Liver (tissue), 10 donors: ENCODE measurements at places on chromosomes 12 and 14.

- DNase-seq: no peak
Observed at GRCh38 chr12:26872625-26873024, 39.6 kb upstream of the ITPR2 start.

DNA sequence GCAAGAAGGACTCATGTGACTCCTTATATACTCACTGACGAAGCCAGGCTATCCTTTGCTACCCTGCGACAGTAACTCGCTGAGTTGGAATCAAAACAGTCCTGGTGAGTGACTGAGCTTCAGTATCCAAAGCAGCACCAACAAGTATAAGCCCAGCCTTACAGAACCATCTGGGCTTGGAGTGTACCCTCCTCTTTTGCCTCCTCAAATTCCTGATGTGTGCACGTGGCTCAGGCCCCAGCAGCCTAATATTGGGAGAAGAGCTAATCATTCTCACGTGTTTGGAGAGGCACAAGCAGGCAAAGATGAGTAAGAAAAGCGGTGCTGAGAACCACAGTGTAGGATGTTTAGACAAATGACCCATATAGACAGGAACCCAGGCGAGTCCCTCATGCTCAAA is 34.4 kb downstream of the PPTC7 start:
- no peak for DNase-seq

DNA sequence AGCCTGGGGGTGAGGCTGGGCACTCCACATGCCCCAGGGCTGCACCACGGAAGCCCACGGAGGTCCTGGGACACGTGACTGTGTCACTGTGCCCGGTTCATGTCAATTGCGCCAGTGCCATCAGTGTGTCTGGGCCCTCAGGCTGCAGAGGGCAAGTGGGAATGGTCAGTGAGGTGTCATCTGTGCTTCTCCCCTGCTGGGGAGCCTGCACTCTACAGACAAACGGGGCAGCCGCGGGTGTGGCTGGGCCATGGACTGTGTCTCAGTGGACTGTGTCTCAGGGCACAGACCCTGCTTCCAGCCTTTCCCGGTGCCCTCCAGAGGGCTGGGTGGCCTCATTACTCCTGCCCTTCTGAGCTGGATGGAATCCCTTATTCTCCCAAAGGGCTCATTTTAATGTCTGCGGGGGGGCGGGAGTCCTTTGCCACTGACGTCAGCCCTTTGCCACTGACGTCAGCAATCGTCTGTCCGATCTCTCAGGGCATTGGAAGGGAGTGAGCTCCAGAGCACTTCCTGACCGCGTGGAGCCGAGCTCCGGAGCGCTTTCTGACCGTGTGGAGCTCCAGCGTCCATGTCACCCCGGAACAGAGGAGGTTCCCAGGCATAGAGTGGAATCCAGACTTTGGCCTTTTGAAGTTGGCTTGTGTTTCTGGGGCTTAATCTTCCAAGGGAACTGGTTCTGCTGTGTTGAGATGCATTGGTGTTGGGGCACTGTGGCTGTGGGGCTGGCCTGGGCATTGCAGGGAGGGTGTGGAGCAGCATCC is 72.4 kb downstream of the ADGRD1 start:
- no peak for DNase-seq

DNA sequence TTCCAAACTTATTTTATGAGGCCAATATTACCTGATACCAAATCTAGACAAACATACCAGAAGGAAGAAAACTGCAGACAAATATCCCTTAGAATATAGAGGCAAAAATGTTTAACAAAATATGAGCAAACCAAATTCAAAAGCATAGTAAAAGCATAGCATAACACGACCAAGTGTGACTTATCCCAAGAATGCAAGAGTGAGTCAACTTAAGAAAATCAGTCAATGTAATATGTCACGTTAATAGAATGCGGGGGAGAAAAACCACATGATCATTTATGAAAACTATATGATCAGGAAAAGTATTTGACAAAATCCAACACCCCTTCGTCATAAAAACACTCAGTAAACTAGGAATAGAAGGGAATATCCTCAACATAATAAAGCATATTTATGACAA is 217.3 kb downstream of the ADGRD1 start:
- DNase-seq: no peak

DNA sequence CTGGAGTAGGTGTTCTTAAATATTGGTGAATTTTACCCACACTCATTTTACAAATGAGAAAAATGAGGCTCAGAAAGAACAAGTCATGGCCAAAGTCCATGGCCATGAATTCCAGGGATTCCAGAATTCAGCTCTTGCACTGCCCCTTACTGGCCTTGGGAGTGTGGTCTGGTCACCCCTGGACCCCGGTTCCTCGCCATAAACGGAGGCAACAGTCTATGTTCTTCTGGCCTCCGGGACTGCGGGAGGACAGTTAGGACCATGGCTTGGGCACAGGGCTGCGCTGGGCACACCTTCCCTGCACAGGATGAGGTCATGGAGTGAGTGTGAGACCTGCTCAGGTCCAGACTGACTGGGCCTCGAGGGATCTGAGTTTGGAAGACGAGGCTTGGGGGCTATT is 6.9 kb downstream of the CCDC197 start:
- DNase-seq: no peak

DNA sequence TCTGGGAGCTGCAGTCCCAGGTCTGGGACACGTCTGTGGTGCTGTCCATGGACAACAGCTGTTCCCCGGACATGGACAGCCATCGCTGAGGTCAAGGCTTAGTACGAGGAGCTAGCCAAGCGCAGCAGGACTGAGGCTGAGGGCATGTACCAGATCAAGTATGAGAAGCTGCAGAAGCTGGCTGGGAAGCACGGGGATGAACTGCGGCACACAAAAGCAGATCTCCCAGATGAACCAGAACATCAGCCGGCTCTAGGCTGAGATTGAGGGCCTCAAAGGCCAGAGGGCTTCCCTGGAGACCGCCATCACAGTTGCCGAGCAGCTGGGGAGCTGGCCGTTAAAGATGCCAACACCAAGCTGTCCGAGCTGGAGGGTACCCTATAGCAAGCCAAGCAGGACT is 375.3 kb downstream of the SEC23A start:
- DNase-seq: no peak

GRCh38 chr12:89389755-89390661 is 37.7 kb upstream of the DUSP6 start:
- DNase-seq: no peak

DNA sequence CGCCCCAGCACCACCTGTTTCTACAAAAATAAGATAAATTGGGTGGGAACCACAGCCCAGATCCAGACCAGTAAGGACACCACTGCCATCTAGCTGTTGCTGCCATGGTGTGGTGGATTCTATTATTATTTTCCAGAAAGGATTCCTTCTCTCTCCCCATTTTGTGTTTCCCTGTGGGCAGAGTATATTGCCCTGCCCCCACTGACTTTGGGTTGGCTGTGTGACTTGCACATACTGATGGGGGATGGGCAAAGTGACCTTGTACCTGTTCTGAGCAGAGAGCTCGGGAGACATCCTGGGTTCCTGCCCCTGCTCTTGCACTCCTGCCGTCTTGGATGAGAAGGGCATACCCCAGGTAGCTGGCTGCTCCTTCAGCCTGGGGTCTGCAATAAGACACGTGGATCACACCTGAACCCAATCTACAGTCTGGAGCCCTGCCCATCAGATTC is 24.3 kb downstream of the MOAP1 start:
- DNase-seq: no peak

GRCh38 chr12:120801146-120801545 is 75.5 kb downstream of the ACADS start:
- no peak for DNase-seq

DNA sequence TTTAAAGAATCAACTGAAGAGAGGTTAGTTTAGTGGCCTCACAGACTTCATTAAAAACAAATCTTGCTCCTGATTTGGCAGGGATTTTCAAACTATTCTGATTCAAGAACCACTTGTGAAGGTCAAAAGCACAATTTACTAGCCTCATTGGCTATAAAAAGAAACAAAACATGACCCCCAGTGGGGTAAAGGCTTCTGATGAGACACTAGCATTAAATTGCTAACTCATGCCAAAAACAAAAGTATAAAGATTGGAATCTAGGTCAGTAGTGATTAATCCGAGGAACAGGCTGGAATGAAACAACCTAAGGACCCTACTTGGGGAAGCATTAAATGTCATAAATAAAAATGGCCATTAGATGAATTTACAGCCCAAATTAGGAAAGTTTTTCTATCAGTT is 312.3 kb downstream of the PAWR start:
- no peak for DNase-seq

DNA sequence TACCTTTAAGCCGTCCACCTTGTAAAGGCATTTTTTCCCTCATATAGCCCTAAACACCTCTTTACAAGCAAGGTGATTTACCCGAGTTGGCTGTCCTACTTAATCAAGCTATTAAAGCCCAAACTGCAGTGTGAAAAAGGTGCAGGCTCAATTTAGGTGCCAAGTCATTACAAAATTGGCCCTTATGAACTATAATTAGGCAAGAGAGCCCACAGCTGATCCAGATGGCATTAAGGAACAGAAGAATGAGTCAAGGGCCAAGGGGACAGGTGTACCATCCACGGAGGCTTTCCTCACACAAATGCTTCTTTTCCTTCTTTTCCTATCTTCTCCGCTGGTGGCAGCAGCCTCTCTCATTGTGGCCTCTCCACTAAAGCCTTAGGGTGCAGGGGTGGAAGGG is 90.5 kb downstream of the TTC8 start:
- no peak for DNase-seq

DNA sequence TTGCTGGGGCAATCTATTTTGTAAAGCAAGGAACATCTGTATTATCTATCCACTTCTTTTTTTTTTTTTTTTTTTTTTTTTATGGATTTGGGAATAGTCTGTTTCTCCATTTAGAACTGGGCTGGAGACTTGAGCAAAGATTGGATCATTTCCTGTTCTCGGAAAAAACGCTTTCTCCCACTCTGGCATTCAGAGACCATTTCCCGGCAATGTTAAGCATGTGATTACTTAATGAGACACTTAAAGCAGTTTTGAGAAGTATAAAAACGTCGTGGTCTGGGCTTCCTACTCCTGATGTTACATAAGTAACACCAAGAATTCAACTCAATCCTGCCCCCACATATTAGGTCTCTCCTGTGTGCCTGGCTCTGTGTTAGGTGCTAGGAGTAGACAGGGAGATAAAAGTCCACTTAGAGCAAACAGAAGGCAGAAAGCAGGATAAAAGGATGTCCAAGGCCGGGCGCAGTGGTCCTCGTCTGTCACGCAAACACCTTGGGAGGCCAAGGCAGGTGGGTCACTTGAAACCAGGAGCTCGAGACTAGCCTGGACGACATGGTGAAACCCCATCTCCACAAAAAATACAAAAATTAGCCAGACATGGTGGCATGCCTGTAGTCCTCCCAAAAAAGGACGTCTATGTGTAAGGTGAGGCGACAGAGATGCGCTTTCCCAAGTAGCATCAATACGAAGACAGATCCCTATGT is 152.1 kb upstream of the GSC start:
- DNase-seq: no peak

GRCh38 chr12:90238663-90239271 is 530.1 kb upstream of the ATP2B1 start:
- DNase-seq: no peak

GRCh38 chr14:101400830-101401229 is 160.5 kb upstream of the DIO3 start:
- DNase-seq: no peak

DNA sequence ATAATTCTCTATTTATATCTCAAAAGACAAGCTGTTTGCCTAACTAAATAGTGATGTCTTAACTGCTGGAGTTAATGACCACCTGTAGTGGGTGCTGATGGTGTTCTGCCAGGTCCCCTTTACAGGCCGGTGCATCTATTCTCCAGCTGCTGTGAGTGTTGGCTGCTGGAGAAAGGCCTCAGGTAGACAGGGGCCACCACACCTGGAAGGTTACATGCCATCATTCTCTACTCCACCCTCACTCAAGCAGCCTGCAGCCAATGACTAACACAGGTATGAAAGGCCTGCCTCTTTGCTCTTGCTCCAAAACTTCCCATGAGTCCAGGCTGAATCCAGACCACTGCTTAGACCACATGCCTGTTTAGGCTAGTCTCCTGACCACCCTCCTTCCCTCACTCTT is 73.9 kb downstream of the RPS6KA5 start:
- no peak for DNase-seq

DNA sequence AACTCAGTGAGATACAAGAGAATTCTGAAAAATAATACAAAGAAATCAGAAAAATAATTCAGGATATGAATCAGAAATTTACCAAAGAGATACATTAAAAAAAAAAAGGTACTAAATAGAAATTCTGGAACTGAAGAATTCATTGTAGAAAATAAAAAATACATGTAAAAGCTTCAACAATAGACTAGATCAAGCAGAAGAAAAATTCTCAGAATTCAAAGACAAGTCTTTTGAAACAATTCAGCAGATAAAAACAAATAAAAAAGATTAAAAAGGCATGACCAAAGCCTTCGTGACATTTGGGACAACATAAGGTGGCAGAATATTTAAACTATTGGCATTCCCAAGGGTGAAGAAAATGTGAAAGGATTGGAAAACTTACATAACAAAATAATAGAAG is 133.1 kb upstream of the CNOT2 start:
- no peak for DNase-seq

GRCh38 chr12:74983917-74984316 is 225.7 kb downstream of the KCNC2 start:
- DNase-seq: no peak

- no peak for DNase-seq
Observed at GRCh38 chr12:48796976-48797375, 8.1 kb upstream of the ADCY6 start.

DNA sequence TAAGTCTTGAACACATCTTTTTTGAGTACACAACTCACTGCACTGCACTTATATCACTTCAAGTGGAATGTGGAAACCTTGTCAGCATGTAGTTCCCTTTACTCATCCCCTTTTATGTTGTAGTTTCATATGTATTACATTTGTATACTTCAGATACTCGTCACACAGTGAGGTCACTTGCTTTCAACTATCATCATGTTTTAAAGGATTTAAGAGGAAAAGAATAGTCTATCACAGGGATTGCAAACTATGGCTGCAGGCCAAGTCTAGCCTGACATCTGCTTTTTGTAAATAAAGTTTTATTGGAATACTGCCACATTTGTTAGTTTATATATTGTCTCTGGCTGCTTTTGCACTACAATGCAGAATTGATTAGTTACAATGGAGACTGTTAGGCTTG is 24.3 kb downstream of the CNOT2 start:
- DNase-seq: no peak

DNA sequence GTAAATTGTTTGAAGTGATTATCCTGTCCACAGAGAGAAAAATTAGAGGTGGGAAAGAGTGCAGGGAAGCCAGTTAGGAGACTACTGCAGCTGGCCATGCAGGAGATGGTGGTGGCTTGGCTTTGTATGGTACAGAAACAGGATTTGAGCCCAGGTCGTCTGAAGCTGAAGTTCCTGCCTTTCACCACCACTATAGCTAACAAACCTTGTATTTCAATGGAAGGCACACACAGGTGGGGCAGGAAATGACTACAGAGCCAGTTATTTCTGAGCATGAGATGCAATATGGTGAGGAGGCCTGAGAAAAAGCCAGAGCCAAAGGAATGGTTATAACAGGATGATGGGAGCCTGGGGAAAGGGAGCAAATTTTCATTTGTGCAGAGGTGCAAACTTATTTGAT is 103.9 kb downstream of the BTG1 start:
- DNase-seq: no peak

GRCh38 chr12:40078266-40078665 is 27.6 kb downstream of the SLC2A13 start:
- no peak for DNase-seq

- peak; percentile 64 for DNase-seq
Observed at GRCh38 chr14:53955671-53956426, 776 bp downstream of the BMP4 start.

GRCh38 chr14:100334904-100335303 is 11.8 kb downstream of the SLC25A47 start:
- no peak for DNase-seq
